Caki2 (cell line): ENCODE measurements at places on chromosomes 6 and 20.

DNA sequence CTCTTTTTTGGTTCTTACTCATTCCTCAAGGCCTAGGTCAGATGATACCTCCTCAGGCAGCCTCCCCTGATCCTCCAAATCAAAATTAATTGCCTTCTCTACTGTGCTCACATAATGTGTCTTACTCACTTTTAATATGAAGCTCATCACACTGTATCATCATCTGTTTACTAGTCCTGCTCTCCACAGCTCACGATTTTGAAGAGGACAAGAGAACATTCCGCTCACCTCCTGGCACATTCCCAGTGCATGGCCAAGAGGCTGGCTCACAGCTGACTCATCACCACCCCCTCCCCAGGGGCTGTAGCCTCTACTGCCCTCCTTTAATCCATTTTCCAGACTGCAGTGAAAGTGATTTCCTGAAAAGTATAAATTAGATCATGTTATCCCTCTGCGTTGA is 133.1 kb downstream of the ALDH8A1 start:
- no peak for DNase-seq

- DNase-seq = no peak
These were observed 528 bp downstream of the NHSL1 start for GRCh38 chr6:138498629-138499302.

GRCh38 chr6:1665214-1665613 is 55.5 kb downstream of the FOXC1 start:
- no peak for DNase-seq

- no peak for DNase-seq
These were observed 156.8 kb upstream of the SALL4 start for GRCh38 chr20:51959066-51959542.

- DNase-seq = no peak
These were observed 19.1 kb upstream of the ADGRB3 start for GRCh38 chr6:68615938-68616337.

GRCh38 chr20:63243604-63244247 is 8.0 kb downstream of the BIRC7 start:
- DNase-seq = no peak

DNA sequence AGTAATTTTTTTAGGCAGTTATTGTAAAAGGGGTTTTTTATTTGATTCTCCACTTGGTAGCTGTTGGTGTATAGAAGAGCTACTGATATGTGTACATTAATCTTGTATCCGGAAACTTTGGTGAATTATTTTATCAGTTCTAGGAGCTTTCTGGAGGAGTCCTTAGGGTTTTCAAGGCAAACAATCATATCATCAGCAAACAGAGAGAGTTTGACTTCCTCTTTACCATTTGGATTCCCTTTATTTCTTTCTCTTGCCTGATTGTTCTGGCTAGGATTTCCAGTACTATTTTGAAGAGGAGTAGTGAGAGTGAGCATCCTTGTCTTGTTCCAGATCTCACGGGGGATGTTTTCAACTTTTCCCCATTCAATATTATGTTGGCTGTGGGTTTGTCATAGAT is 28.0 kb upstream of the TNFAIP3 start:
- no peak for DNase-seq

DNA sequence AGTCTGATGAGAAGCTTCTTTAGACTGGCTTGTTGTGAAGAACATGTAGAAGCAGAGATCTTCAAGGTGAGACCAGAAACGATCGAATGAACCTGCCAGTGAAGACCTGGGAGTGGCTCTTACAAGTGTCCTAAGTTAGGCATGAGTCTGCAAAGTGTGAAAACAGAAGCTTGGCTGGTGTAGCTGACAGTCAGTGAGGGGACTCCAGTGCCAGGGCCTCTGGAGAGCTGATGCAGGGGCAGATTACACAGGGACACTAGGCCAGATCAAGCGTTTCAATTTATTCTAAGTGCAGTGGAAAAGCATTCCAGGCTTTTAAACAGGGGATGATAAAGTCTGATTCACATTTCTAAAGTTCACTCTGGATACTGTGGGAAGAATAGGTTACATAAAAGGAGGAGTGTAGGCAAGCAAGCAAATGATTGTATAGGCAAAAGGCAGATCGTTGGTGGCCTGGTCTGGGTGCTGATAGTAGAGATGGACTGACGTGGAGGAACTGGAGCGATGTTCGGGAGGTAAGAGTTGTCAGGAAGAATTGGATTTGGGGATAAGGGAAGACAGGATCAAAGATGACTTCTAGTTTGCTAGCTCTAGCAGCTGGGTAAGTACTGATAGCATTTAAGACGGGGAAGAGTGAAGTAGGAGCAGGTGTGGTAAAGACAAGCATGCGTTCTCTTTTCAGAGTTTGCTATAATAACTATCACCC is 133.5 kb downstream of the MAN1A1 start:
- DNase-seq = no peak

- DNase-seq = no peak
These were observed 1.9 kb downstream of the MAPK14 start for GRCh38 chr6:36029464-36029863.

- DNase-seq = no peak
These were observed 22.4 kb upstream of the FAM217A start for GRCh38 chr6:4101298-4101697.

DNA sequence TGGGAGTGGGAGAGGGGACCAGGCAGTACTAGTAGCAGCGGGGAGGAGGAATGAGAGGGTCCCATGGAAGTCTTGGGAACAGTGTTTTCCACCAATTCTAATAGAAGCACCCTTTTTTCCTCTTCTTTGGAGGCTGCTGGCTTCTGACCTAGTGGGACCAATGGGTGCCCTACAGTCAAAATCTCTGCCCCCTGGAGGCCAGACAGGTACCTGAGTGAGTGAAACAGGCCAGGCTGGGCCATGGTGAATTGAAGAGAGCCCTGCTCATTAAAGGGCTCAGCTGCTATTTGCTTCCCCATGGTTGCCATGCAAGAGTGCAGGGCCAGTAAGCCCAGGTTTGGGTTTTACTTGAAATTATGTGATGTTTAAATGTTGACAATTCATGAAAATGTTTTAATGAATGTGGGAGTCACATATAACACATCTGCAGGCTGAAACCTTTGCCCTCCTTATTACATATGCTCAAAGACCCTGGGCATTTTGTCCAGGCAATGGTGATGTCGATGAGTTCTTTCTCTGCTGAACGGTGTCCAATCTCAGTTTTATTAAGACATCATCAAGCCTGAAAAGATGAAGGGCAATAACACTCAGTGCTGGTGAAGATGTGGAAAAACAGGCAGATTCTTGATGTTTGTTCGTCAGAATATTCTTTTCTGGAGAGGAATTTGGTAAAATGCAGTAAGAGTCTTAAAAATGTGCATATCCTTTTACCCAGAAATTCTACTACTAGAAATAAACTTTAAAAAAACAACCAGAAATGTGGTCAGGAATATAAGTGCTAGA is 42.3 kb upstream of the OCSTAMP start:
- no peak for DNase-seq

- DNase-seq = peak; percentile 93
These were observed 65.4 kb downstream of the ARHGAP18 start for GRCh38 chr6:129644567-129645015.

- no peak for DNase-seq
These were observed 182.5 kb downstream of the GMPR start for GRCh38 chr6:16420715-16421461.

DNA sequence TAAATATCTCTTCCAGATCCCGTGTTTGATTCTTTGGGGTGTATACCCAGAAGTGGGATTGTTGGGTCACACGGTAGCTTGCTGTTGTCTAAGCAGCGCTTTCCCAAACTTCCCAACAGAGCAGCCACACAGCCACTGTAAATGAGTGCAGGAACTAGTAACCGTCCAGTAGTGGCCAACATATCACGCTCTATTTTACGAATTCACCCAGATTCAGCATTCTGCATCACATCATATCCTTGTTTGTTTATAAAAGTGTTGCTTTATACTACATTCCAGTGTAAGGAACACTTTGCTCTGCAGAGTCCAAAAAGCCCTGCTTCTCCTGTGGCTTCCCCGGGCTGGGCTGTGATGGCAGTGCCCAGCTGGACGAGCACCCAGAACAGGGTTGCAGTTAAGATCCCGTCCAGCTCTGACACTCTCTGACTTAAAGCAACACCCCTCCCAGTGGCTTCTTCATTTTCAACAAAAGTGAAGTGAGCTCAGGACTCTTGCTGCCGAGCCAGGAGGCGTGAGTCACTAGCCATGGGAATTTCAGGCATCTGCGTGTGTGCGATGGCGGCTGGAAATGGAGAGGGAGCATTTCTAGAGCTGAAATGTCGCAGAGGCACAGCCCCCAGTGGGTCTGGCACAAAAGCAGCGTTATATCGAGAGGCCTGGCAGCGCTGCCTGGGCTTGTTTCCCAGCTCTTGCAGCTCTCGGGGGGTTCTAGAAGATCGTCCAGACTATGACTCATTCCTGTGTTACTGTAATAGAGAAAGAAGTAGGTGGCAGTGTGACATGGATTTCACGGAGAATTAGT is 216.3 kb upstream of the ECI2 start:
- peak; percentile 87 for DNase-seq

DNA sequence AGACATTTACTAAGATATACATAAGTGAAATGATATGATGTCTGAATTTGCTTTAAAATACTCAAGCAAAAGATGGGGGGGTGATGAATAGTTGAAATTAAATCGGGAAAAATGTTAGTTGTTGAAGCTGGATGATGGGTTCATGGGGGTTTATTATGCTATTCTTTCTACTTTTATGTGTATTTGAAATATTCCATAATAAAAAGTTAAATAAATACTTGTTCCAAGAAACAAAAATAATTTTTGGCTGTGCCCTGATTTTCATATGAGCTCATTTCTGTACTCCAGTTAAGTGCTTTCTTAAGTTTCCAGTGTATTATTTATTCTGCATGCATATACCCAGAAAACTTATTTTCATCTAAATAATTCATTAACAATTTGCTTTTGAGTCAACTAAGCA is 138.6 kb downstream of the AIG1 start:
- DNase-seq = no peak

- DNase-seq = no peak
These were observed 236.9 kb upstream of the JAG1 start for GRCh38 chr20:10910535-10911178.

DNA sequence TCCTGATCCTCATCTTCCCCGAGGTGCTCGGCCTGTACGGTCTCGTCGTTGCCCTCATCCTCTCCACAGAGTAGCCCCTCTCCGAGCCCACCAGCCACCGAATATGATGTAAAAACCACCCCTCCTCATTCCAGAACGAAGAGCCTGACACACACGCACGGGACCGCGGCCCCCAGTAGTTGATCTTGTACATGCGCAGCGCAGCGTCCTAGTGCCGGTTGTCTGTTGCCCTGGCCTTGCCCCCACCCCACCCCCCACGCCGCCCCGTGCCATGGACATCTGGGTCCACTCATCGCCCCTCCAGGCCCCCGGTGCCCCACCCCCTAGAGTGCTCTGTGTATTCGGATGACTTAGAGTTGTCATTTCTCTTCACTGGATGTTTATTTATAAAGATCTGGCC is 5.2 kb upstream of the PRPH2 start:
- DNase-seq = no peak

DNA sequence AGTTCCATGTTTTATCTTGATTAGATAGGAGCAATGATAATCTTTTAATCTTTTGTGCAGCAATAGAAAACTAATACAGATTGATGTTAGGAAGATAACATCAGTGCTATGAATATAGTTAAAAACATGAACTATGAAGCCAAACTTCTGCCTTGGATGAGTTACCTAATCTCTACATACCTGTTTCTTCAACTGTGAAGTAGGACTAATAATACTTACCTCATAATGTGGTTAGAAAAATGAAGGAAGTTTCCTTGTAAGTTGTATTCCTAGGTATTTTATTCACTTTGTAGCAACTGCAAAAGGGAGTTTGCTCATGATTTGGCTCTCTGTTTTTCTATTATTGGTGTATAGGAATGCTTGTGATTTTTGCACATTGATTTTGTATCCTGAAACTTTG is 111.9 kb downstream of the FRK start:
- DNase-seq = no peak

- no peak for DNase-seq
These were observed 29.1 kb downstream of the RPS12 start for GRCh38 chr6:132843316-132844035.

DNA sequence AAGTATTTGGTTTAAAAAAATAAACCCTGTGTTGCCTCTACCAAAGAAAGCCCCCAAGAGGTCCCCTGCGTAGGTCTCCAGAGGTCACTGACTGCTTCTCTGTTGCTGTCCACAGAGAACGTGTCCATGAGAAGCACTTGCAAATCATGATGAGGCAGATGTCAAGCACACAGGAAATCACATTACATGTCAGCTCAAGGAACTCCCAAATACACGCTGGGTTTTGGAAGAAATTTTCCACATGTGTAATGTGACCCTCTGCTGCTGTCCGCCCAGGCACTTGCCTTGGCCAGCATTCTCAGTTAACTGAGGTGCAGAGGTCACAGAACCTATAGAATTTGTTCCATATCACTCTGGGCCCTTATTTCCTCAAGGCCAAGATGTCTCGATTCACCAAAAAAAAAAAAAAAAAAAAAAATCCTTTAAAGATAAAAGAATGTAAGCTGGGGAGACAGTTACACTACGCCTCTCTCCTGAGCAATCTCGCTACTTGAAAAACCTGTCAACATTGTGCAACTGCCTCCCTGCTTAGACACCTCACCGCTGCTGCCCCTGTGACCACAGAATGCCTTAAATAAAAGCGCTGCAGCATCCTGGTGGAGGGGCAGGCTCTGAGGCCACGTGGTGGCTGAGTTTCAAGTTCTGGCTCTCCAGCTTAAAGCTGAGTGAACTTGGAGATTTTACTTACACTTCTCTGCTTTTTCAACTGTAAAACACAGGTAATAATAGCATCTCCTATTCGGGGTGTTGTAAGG is 42.3 kb downstream of the SLC22A23 start:
- DNase-seq = no peak

DNA sequence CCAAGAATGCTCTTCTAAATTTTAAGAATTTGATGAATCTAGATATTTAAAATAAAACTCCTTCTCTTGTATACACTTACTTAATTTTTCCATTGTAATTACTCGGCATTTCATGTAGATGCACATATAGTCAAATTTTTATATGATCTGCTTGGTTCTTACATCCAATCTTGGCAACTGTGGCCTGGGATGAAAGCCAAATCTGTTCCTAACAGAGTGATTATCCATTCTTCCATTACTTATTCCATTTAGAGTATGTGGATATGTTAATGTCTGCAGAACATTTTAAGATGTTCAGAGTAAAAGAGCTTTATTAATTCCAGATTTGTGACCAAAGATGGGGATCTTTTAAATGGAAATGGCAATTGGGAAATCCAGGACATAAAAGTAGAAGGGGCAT is 144.1 kb upstream of the PDE7B start:
- no peak for DNase-seq

GRCh38 chr6:819122-819521 is 126.2 kb upstream of the EXOC2 start:
- DNase-seq = peak; percentile 31

- DNase-seq = no peak
These were observed 6.4 kb downstream of the RMND1 start for GRCh38 chr6:151445482-151445881.

GRCh38 chr6:34239500-34239825 is 2.8 kb downstream of the HMGA1 start:
- no peak for DNase-seq

GRCh38 chr6:20135677-20136268 is 76.5 kb downstream of the MBOAT1 start:
- DNase-seq = no peak

- DNase-seq = no peak
These were observed 27.6 kb upstream of the ADRM1 start for GRCh38 chr20:62275219-62275618.
